Dermis blood vessel endothelial cell (primary cell): ENCODE measurements at places on chromosomes 7 and 10. TPM values are rescaled to one million over a fixed set of nuclear protein-coding genes. Genes with fewer than 3 reads are reported as not detected.
A peak's percentile ranks its signal among the peaks of the same experiment; 100 is the strongest.

Gene C10orf95
- total RNA-seq, result 0.05 TPM in 1 of 2 replicates, not detected in the other

- peak; percentile 89 for DNase-seq
Observed at GRCh38 chr7:141533149-141533949, 17.9 kb upstream of the AGK start.

DNA sequence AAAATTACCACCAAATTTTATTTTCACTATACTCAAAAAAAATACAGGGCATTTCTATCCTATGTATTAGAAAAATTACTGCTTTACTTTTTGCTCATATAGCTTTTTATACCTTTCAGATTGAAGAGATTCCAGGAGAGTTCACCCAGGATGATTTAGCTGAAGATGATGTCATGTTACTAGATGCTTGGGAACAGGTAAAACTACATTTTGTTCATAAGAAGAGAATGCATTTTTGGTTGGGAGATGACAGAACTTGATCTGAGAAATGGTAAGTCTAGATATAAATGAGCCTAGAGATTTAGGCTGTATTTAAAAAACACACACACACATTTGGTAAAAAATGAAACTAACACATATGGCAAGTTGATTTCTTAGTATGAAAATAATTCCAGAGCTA lies 38.1 kb upstream of the ARL4A start:
- no peak for DNase-seq

Gene GJC3
- 0.42 and 0.51 TPM in 2 replicates for total RNA-seq

Gene GSDME
- 13.3 and 17.7 TPM in 2 replicates for total RNA-seq

GRCh38 chr10:4678023-4678950 lies 147.7 kb upstream of the AKR1E2 start:
- peak; percentile 92 for DNase-seq

GRCh38 chr7:83452256-83452655 lies 196.7 kb downstream of the SEMA3E start:
- DNase-seq, result no peak

GRCh38 chr10:115953281-115953680 lies 319.7 kb downstream of the GFRA1 start:
- DNase-seq, result peak; percentile 16

Gene PITX3
- total RNA-seq, result not detected in 2 replicates

Gene CTTNBP2
- total RNA-seq, result 0.34 and 0.37 TPM in 2 replicates

DNA sequence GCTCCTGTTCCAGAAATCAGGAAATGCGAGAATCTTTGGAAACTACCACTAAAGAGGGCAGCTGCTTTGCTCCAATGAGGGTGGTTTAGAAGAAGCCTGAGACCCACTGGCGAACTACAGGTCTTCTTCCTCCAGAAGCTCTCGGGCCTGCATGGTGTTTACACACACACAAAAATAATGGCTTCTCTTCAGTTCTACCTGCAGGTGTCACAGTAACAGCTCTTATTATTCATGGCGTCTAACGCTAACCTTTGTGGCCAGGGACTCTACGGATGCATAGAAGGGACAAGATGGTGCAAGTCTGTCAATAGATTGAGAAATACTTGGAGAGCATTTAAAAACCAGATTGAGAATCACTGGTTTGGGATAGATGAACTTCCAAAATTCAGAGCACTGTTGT lies 22.4 kb downstream of the GPR141 start:
- DNase-seq, result no peak

GRCh38 chr10:80472234-80473095 lies 18.4 kb downstream of the TSPAN14 start:
- DNase-seq, result peak; percentile 89

- DNase-seq, result no peak
Observed at GRCh38 chr7:150829426-150829825, 22.9 kb upstream of the AOC1 start.

Gene TMEM196
- total RNA-seq, result not detected in 2 replicates

DNA sequence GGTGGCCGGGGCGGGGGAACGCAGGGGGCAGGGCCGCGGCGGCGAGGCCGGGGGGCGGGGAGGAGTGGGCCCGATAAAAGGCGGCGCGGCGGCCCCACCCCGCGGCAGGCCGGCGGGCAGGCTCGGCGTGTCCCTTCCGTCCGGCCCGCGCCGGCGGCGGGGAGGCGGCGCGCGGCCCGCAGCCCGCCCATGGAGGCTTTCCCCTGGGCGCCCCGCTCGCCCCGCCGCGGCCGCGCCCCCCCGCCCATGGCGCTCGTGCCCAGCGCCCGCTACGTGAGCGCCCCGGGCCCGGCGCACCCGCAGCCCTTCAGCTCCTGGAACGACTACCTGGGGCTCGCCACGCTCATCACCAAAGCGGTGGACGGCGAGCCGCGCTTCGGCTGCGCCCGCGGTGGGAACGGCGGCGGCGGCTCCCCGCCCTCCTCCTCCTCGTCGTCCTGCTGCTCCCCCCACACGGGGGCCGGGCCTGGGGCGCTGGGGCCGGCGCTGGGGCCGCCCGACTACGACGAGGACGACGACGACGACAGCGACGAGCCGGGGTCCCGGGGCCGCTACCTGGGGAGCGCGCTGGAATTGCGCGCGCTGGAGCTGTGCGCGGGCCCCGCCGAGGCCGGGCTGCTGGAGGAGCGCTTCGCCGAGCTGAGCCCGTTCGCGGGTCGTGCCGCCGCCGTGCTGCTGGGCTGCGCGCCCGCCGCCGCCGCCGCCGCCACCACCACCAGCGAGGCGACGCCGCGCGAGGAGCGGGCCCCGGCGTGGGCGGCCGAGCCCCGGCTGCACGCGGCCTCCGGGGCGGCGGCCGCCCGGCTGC lies at the start of gene NANOS1:
TSS of gene NANOS1 (plus strand) at position 102 of the 808 bp plus-strand sequence. CDS start at position 190, 88 bp downstream.
- peak; percentile 43 for DNase-seq

DNA sequence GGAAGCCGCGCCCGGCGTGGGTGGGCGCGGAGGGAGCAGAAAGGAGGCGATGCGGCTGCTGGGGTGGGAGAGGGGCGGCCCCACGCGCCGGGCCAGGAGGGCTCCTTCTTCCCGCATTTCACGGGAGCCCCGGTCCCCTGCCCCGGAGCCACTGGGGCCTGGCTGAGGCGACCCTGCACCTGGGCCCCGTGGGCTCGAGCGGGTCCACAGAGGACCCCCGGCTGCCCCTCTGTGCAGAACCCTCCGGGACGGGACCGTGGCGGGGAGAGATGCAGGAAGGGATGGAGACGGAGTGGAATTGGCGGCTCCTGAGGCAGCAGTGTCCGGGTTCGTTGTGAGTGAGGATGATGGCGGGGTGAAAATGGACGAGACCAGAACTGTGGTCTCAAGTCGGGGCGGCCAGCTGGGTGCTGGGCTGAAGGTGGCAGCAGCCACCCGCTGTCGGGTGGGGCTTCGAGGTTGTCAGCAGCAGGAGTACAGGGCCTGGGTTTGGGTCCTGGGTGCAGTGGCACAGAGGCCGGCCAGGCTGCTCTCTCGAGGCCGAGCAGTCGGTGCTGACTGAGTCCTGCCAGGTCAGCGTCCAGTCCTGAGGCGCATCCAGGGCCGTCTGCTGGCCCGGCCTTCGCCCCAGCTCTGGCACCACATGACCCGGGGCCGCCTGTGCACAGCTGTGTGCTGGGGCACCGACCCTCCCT lies 80.4 kb downstream of the VIPR2 start:
- no peak for DNase-seq

- DNase-seq, result no peak
Observed at GRCh38 chr10:34286136-34286739, 528.9 kb downstream of the PARD3 start.

GRCh38 chr10:115051216-115051615 lies 41.9 kb upstream of the ATRNL1 start:
- no peak for DNase-seq

Gene UNCX
- total RNA-seq, result not detected in 2 replicates

GRCh38 chr7:17184805-17185689 lies 113.4 kb upstream of the AHR start:
- DNase-seq, result peak; percentile 36

- no peak for DNase-seq
Observed at GRCh38 chr10:28595613-28596012, 62.7 kb downstream of the WAC start.

Gene ZSCAN25
- total RNA-seq, result 14.8 and 17.9 TPM in 2 replicates

- DNase-seq, result no peak
Observed at GRCh38 chr10:127524908-127525665, 24.0 kb upstream of the NPS start.

GRCh38 chr10:4150676-4151075 lies 365.7 kb upstream of the KLF6 start:
- DNase-seq, result no peak

DNA sequence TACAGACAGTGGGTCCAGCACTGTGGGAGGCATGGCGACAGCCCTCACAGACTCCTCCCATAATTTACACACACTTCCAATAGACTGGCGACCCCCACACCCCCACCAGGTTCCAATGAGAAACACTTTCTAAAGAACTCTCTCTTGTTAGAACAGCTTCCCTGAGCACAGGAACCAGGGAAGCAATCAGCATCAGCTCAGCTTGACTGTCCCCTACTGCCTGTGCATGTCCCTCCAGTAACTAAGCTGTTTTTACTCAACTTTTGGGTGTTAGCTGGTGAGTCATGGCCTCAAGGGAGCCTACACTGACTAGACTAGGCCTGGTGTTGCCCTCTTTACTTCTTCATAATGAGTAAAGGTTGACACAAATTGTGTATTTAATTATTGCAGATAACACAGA lies 32.6 kb upstream of the HERPUD2 start:
- DNase-seq, result no peak

DNA sequence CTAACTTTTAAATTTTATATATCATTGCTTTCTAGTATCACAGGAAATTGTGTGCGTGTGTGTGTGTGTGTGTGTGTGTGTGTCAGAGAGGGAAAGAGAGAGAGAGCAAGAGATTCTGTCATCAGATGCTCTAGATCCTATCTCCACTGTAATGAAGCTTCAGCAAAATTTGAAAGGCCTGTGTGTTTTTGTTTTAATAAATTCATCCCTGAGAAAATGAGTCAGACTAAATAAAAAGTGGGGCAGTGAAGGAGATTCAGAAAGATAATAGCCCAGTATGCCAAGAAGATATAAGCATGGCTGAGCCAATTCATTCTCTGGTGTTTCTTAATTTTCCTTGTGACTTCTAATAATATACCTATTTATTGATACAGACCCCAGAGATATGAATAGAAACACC lies 184.2 kb upstream of the TMEM196 start:
- DNase-seq, result no peak

DNA sequence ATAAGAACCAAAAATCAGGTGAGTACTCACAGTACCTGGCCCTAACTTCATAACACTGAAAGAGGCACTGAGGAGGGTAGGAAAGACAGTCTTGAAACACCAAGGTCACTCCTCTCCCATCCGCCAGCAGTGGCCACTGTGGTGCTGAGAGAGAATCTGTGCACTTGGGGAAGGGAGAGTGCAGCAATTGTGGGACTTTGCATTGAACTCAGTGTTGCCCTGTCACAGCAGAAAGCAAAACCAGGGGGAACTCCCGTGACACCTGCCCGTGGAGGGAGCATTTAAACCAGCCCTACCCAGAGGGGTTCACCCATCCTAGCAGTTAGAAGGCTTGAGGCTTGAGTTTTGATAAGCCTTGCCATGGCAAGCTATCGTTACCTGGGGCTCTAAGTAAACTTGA lies 35.2 kb upstream of the MAP3K8 start:
- no peak for DNase-seq

DNA sequence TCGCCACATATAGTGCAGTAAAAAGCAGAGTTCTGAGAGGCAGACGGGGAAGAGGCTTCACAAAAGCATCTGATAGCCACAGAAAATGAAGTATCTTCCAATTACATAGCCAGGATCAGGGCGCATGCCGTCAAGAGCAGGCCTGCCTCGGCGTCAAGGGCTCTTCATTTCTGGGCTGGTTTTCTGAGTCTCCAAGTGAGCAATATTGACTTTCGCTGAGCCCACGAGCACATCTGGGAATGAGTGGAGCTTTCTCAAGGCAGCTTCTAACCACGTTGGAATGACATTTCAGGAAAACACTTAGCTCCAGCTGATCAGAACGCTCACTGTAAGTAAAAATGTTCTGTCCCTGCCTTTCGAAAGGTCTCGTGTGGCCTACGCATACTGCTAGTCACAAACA lies 51.9 kb downstream of the CLRN3 start:
- DNase-seq, result no peak

GRCh38 chr10:47262606-47263533 lies 37.1 kb upstream of the GDF10 start:
- DNase-seq, result no peak

Gene TRPV5
- not detected in 2 replicates for total RNA-seq

- peak; percentile 62 for DNase-seq
Observed at GRCh38 chr7:141354251-141354650, 197.0 kb upstream of the AGK start.

Gene GIMAP6
- 262 and 355 TPM in 2 replicates for total RNA-seq

DNA sequence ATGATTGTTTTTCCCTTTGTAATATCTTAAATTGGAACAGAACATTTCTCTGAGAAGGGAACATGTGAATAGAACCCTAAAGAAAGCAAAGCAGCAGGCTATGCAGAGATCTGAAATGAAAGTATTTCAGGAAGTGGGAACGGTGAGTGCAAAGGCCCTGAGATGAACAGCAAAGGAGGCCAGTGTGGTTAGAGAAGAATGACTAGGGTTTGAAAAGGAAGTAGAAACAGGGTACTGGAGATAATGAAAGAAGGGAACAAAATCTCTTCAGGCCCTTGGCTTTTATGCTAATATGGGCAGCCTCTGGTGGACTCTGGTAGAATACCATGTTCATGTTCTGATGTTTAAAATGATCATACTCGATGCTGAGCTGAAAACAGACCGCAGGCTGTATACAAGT lies 22.2 kb downstream of the ARHGAP21 start:
- no peak for DNase-seq

- DNase-seq, result no peak
Observed at GRCh38 chr7:122248472-122248871, 56.1 kb downstream of the FEZF1 start.

GRCh38 chr7:146639291-146639690 lies 522.7 kb downstream of the CNTNAP2 start:
- DNase-seq, result no peak

Gene CYP26C1
- 1.9 and 5.4 TPM in 2 replicates for total RNA-seq

DNA sequence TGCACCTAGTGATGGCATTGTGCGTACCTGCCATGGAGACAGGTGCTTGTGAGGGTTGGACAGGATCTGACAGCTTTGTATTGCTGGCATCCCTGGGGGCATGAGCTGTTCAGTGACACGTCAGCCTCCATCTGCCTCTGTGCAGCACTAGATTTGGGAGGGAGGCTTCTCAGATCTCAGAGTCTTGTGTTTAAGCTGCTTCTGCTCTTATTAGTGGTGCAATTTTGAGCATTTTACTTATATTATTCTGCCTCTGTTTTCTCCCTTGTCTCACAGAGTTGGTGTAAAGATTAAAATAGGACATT lies 5.1 kb downstream of the ARHGAP22 start:
- DNase-seq, result no peak

- no peak for DNase-seq
Observed at GRCh38 chr10:70131560-70131937, 1.1 kb downstream of the AIFM2 start.

Gene SCD
- total RNA-seq, result 62.3 and 297 TPM in 2 replicates

DNA sequence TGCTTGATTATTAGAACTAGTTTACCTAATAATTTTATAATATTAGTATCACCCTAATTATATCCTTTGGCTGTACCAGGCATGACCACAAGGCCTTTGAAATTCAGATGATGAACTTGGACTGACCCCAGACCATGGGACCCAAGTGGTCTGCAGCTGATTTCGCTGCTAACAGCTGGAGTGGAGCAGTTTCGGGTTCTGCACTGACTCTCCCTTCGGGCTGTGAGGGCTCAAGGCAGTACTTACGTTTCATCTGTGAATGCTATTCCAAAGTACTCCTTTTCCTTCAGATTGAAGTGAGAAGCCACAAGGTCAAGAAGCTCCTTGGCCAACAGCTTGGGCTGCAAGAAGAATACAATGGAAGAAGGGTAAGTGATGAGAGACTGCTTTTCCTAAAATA lies 223.8 kb downstream of the PRPF18 start:
- DNase-seq, result no peak

Gene GBX1
- total RNA-seq, result not detected in 2 replicates

- DNase-seq, result peak; percentile 96
Observed at GRCh38 chr10:17029581-17030271, 99.9 kb downstream of the CUBN start.

- no peak for DNase-seq
Observed at GRCh38 chr10:117677239-117677638, 134.7 kb downstream of the EMX2 start.
